ENCODE measurements at places on chromosomes 13 and 19.

GRCh38 chr19:48424694-48425219 is 21.0 kb upstream of the GRWD1 start:
- peaks cover 4% of the 10 kb centered on the region for H3K4me1 ChIP-seq
- peak overlapping the region; percentile 39 for H3K27ac ChIP-seq
- DNase-seq: no peak
- H3K27me3 ChIP-seq: no peaks in the 10 kb centered on the region
- no peak overlapping the region for H3K4me3 ChIP-seq

GRCh38 chr19:16645140-16645539 is 14.8 kb downstream of the SMIM7 start:
- no peak overlapping the region for H3K4me3 ChIP-seq
- H3K36me3 ChIP-seq: peaks cover 66% of the 10 kb centered on the region
- DNase-seq: no peak
- H3K4me1 ChIP-seq: no peaks in the 10 kb centered on the region

- no peak overlapping the region for H3K27ac ChIP-seq
- H3K27me3 ChIP-seq: no peaks in the 10 kb centered on the region
- no peaks in the 10 kb centered on the region for H3K36me3 ChIP-seq
- H3K4me3 ChIP-seq: no peak overlapping the region
- peaks cover 2% of the 10 kb centered on the region for H3K4me1 ChIP-seq
Observed at GRCh38 chr13:57874530-57874929, 243.0 kb downstream of the PCDH17 start.

DNA sequence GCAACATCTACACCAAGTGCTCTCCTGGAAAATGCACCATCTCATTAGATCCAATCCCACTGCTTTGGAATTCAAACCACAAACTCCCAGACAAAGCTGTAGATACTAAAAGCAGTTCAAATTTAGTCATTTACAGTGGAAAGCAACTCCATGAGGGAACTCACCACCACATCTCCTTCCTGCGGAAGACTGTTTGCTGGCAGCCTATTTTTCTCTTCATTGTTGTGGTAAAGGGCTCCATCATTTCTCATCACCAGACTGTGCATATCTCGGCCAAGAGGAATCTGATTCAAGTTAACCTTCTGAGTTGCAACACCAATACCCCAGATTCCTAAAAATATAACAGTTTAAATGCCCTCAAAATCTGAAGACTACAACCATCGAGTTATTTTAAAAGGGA is 8.4 kb downstream of the SPRYD7 start:
- H3K4me1 ChIP-seq: no peaks in the 10 kb centered on the region
- peaks cover 38% of the 10 kb centered on the region for H3K36me3 ChIP-seq
- no peaks in the 10 kb centered on the region for H3K27me3 ChIP-seq
- no peak for DNase-seq

DNA sequence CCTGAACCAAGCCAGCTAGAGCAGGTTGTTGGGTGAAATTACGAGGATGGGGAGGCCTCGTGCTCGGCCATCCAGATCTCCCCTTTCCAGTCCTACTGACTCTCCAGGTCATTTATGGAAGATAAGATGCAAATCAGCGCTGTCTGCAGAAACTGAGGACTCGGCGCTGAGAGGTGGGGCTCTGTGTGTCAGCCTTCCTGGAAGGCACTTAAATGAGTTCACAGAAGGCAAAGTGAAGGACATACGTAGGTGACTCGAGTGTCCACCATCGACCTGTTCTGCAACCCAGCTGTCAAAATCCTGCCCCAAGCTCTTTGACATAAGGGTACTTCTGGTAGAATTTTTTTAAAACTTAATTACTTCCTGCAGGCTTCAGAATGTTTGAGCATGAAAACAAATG is 86.4 kb downstream of the RAB20 start:
- H3K27me3 ChIP-seq: no peaks in the 10 kb centered on the region
- H3K36me3 ChIP-seq: peaks cover 42% of the 10 kb centered on the region
- peaks cover 37% of the 10 kb centered on the region for H3K4me1 ChIP-seq
- H3K4me3 ChIP-seq: no peak overlapping the region
- DNase-seq: no peak
- H3K27ac ChIP-seq: no peak overlapping the region

DNA sequence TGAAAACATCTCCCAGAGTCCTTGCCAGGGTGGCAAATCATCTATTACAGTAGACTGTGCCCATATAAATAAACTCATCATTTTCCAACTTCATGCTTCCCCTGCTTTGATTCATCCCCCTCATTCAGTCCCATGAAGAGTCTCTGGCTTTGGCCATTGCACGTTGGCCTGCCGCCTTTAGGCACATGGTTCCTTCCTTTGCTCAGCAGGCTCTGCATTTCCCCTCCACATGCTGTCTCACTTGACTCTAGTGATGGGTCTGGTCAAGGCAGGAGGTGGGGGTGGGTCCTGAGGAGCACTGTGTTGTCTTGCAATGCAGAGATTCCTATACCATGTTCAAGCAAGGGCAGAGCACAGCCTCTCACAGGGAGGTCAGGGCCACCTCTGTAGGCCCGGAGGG is 48.8 kb upstream of the ARGLU1 start:
- H3K27ac ChIP-seq: no peak overlapping the region
- H3K4me3 ChIP-seq: no peak overlapping the region
- H3K27me3 ChIP-seq: peaks cover 5% of the 10 kb centered on the region
- DNase-seq: no peak

- DNase-seq: no peak
- H3K27ac ChIP-seq: no peak overlapping the region
- no peak overlapping the region for H3K4me3 ChIP-seq
- no peaks in the 10 kb centered on the region for H3K27me3 ChIP-seq
Observed at GRCh38 chr13:31174018-31174417, 12.3 kb upstream of the HSPH1 start.

GRCh38 chr13:46404733-46405100 is 17.7 kb upstream of the RUBCNL start:
- no peaks in the 10 kb centered on the region for H3K4me1 ChIP-seq
- no peak overlapping the region for H3K27ac ChIP-seq
- no peak for DNase-seq
- no peaks in the 10 kb centered on the region for H3K36me3 ChIP-seq
- H3K4me3 ChIP-seq: no peak overlapping the region

DNA sequence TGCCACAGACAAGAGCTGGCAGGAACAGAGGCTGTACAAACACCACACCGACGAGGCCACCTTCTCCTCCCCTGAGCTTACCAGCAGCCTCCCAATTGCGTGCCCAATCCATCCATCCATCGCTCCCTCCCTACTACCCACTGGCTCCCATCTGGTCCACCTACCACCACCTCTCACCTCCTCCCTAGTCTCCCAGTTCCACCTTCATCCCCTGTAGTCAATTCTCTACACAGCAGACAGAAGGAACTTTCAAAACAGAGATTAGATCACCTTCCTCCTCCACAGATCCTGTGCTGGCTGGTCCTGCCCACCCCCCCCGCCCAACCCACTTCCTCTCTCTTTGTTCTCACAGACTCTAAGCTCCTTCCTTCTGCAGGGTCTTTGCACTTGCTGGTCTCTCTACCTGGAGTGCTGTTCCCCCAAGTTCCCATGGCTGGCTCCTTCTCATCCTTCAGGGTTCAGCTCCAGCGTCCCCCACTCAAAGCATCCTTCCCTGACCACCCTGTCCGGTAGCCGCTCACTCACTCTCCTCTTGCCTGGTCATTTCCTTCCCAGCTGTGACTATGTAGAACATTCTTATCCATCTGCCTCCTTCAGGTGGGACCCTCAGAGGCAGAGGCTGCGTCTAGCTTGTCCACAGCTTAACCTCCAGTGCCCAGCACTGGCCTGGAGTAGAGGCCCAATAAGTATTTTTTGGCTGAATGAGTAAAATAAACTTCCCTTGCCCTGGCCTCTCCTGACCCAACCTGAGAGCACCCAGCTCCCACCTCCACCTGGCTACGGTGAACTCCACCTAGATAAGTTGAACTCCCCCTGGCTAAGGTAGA is 23.0 kb downstream of the PIN1 start:
- H3K4me3 ChIP-seq: no peak overlapping the region
- H3K36me3 ChIP-seq: no peaks in the 10 kb centered on the region
- DNase-seq: no peak
- H3K27ac ChIP-seq: no peak overlapping the region
- no peaks in the 10 kb centered on the region for H3K27me3 ChIP-seq
- no peaks in the 10 kb centered on the region for H3K4me1 ChIP-seq

- peak overlapping the region; percentile 52 for H3K4me3 ChIP-seq
- H3K4me1 ChIP-seq: peaks cover 41% of the 10 kb centered on the region
- H3K27ac ChIP-seq: peak overlapping the region; percentile 90
Observed at GRCh38 chr19:12777217-12778016, 2.1 kb upstream of the HOOK2 start.

GRCh38 chr19:17041976-17042375 is 15.4 kb upstream of the CPAMD8 start:
- no peak for DNase-seq
- H3K36me3 ChIP-seq: no peaks in the 10 kb centered on the region
- no peaks in the 10 kb centered on the region for H3K4me1 ChIP-seq
- H3K27me3 ChIP-seq: no peaks in the 10 kb centered on the region

DNA sequence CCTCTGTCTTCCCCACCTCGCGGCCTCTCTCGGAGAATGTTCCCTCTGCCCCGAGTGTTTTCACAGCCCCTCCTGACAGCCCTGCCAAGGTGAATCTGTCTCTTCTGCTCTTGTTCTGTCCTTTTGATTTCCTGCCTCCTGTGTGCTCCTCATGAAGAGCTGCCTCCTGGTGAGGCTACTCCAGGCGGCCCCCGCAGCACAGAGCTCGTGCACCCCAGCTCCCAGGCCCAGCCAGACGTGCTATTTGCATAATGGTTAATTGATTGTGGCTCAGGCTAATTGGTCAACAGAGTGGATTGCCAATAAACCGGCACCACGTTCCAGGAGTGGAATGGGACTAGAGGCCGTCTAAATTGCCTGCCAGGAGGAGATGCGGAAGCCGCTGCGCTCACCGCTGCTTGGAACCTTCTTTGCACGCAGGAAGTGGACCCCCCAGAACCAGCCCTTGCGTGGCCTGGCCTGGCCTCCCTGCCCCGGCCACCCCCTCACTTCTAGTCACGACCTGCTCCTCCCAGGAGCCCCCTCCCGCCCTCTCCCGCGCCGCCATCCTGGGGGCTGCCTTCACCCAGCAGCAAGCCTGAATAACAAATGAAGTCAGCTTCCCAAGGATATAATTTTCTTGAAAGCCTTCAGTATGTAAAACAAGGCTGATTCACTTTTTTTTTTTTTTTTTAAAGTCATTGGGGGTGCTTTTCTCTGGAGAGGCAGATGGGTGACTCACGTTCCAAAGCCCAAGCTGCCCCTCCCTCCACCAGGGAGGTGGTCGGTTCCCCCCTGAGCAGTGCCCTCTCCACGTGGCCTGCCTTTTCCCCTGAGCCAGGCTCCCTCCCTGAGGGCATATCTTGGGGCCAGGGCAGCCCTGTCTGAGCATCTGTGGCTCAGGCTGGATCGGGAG is 144.0 kb downstream of the KDM4B start:
- H3K36me3 ChIP-seq: peaks cover 19% of the 10 kb centered on the region
- peak overlapping the region; percentile 21 for H3K27ac ChIP-seq
- H3K4me3 ChIP-seq: no peak overlapping the region
- H3K4me1 ChIP-seq: peaks cover 36% of the 10 kb centered on the region
- no peaks in the 10 kb centered on the region for H3K27me3 ChIP-seq

DNA sequence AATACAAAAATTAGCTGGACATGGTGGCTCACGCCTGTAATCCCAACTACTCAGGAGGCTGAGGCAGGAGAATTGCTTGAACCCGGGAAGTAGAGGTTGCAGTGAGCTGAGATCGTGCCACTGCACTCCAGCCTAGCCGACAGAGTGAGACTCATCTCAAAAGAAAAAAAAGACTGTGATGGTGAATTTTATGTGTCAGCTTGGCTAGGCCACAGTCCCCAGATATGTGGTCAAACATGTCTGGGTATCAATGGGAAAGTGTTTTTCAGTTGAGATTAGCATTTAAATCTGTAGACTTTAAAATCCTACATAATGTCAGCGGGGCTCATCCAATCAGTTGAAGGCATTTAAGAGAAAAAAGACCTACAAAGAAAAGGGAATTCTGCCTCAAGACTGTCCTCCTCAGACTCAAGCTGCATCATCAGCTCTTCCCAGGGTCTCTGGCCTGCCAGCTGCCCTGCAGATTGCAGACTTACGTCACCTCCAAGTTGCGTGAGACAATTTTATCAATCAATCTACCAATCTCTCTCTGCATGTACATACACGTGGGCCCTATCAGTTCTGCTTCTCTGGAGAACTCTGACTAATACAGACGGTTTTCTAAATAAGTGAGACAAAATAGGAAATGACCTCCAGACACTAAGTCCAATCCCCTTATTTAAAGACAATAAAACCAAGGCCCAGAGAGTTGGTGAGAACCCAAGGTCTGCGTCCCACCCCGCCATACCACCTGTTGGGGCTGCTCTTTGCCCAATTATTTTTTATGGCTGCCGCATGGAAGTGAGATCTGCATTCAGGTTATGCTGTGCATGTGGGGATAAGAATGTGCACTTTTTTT is 99.2 kb downstream of the ABCC4 start:
- H3K36me3 ChIP-seq: peaks cover 3% of the 10 kb centered on the region
- no peaks in the 10 kb centered on the region for H3K4me1 ChIP-seq
- DNase-seq: peak; percentile 14

Measured in SK-N-SH (cell line).